Adipocyte (in vitro differentiated cells): ENCODE measurements at places on chromosomes 3 and 15.

- DNase-seq = no peak
These were observed 5.9 kb upstream of the FURIN start for GRCh38 chr15:90862487-90862886.

GRCh38 chr3:99875581-99875928, 57.9 kb downstream of the CMSS1 start:
- peak; percentile 83 for DNase-seq

DNA sequence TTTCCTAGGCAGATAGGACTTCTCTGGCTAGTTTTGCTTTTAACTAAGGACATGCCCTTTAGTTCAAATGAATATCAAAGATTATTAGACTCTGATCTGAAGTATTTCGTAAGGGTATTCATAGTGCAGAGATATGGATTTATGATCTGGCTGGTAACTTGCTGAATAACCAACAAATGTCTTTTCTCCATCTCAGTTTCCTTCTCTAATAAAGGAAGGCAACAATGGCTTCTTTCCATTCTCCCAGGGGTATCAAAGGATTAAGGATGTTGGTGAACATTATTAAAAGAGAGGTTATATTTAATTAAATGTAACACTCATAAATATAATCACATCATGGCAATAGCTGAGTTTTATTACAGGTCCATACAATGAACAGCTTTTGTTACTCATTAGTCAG, 79.2 kb upstream of the STXBP5L start:
- DNase-seq = no peak

- peak; percentile 64 for DNase-seq
These were observed 51.6 kb upstream of the CMTM7 start for GRCh38 chr3:32340039-32340438.

- no peak for DNase-seq
These were observed 538.9 kb upstream of the GRM7 start for GRCh38 chr3:6321999-6322398.

DNA sequence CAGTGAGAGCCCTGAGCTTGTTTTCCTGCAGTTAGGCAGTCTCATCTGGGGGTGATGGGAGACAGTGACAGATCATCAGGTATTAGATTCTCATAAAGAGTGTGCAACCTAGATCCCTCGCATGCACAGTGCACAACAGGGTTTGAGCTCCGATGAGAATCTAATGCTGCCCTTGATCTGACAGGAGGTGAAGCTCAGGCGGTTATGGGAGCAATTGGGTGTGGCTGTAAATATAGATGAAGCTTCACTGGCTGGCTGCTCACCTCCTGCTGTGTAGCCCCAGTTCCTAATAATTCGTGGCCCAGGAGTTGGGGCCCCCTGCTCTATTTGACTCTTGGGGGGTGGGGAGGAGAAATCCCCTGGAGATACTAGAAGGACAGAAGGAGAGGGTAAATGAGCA, 309.4 kb upstream of the STT3B start:
- DNase-seq = no peak

DNA sequence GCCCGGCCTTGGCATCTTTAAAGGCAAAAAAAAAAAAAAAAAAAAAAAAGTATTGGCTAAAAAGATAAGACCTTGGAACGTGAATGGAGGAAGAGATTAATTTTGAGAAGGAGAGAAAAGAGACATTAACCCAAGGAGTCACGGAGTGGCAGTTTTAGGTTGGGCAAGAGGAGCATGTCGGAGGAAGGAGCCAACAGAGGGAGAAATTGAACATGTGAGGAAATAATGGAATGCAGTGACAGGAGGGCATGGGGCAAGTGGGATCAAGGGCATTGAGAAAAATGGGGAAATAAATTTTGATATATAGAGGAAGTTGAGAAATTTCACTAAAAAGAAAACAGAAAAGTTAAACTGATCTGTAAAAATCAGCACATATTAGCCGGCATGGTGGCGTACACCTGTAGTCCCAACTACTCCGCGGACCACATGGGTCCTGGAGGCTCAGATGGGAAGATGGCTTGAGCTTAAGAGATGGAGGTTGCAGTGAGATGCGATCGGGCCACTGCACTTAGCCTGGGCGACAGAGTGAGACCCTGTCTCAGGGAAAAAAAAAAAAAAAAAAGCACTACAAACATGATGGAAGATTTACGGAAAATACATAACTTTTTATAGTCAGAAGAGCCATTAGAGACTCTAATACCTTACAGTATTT, 1.2 kb downstream of the HAUS2 start:
- DNase-seq = no peak

DNA sequence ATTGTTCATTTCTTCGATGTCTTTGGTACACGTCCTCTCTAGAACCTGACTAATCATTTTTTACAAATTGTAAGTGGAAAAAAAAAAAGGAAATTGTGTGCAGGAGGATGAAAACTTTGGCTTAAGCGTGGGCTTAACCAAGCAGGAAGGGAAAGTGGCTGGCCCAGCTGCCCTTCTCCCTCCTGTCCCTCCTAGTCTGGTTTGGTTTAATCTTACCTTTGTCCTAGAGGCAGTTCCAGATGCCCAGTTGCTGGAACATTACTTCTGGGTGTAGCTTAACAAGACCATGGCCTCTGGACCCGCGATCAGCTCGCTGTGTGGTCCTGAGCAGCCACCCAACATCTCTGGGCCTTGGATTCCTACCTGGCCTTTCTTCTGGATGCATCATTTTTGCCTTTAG, 15.4 kb downstream of the PAQR5 start:
- no peak for DNase-seq
